Activated gamma-delta T cell treated with Interleukin-2 at 50 U/mL for 16 hours (primary cell): ENCODE measurements at places on chromosomes 2 and 18.

DNA sequence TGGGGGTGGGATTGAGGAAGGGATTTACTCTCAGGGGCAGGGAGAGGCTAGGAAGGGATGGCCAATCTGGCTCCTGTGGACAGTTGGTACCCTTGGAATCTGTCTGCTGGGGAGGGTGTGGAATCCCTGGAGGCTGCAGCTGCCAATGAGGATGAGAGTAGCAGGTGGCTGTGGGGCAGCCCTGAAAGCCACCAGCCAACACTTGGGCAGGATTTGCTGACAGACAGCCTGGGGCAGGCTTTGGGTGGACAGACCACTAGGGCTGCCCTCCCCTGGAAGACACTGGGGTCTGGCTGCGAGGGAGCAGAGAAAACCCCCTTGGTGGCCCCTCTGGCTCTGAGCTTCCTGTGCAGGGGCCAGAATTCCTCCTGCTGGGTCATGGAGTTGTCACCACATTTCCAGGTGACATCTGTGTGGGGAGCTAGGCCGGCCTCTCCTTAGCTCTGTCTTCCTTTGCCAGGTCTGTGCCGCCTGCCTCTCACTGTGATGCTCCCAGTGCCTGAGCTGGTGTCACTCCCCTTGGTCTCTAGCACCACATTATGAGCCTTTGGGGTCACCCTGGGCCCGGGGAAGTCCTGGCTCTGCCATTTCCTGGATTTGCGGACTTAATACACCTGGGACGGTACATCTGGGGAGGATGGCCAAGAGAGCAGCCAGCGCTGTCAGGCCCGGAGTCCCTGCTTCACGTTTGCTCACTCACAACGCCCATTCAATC lies 13.4 kb upstream of the ARHGEF4 start:
- DNase-seq: no peak

DNA sequence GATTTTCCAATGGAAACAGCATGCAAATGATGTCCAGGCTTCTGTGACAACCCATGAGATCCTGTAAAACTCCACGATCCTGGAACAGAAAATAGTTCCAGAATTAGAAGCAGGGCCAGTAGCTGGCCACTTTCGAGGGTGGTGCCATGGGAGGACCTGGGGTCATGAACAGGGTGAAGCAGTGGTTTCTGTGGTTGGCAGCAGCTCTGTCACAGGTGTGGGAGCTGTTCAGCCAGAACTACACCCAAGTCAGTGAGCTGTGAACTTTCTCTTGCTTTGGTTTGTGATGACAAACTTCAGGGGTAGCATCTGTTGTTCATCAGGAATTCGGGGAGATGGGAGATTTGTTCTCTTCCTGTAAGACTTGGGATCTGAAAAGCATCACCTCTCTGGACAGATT lies 314.4 kb upstream of the NT5C1B start:
- DNase-seq: no peak

DNA sequence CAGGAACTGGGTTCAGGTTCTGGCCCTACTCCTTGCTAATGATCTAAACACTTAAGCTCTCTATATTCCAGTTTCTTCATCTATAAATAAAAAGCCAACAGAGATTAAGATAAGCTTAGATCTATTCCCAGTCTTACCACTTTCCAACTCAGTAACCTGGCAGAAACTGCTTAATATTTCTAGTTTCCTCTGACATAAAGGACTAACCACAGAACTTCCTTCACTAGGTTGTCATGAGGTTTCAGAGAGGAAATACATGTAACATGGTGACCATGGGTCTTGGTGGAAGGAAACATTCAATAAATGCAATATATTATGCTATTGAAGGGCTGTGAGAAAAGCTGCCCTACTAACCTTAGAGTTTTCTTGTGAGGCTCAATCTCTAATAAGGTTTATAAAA lies 114.4 kb upstream of the PDE1A start:
- no peak for DNase-seq

GRCh38 chr2:102063487-102063911 lies 71.7 kb downstream of the IL1R2 start:
- DNase-seq: no peak

- no peak for DNase-seq
These were observed 107.9 kb downstream of the CDC42EP3 start for GRCh38 chr2:37563375-37564015.

DNA sequence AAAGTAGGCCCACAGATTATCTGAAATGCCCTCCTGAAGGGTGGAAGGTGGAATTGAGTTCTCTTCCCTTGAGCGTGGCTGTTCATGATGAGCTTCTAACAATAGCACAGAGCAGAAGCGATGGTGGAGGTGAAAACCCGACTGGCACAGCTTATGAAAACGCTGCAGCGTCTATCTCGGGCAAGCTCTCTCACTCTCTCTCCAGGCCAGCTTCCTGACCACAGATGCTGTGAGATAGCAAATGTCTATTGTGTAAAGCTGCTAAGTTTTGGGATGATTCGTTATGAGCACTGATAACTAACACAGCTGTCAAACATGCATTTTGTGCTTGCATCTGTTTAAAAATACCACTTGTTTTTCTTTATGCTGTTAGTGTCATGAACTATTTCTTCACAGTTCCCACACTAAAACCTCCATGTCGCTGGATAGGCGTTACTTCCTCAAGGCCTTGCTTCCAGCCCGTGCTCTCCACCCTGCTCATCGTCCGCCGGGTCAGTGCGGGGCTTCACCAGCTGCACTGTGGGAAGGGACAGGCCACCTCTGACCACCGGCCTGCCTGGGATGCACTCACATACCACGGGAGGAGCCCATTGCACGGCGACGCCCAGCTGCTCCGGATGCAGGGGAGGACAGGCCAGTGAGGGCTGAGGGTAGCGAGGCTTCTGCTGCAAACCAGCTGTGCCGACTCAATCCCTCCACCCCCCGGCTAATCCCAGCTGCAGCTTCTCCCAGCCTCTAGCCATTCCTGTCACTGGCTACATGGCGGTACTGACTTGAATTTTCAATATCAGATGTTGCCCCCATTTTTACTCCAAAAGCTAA lies 60.0 kb upstream of the OTOS start:
- DNase-seq: no peak

GRCh38 chr2:95574506-95574905 lies 17.3 kb upstream of the TRIM43 start:
- DNase-seq: no peak

DNA sequence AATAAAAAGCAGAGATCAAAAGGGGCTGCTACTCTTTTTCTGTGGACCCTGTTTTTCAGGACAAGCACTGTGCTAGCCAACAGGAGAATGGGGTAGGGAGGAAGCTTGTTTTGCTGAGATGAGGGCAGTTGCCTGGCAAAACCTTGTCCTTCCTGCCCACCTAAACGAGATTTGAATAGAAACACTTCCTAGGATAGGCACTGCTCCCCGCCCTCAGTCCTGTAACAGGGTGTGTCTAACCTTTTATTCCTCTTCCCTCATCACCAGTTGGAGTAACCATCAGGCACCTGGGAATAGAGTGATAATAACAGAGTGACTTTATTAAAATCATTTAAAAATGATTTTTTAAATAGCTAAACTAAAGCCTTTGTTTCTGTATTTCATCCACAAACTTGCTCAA lies 368.8 kb downstream of the LNPK start:
- no peak for DNase-seq
